ENCODE measurements at places on chromosomes 5 and 9. TPM values are rescaled to one million over a fixed set of nuclear protein-coding genes. Genes with fewer than 3 reads are reported as not detected.
A peak's percentile ranks its signal among the peaks of the same experiment; 100 is the strongest.

The CHD1 gene
- total RNA-seq = 64.9 TPM

The ACTBL2 gene
- total RNA-seq = not detected

The SMIM27 gene
- 33.5 TPM for total RNA-seq

The HRH2 gene
- total RNA-seq = 8.0 TPM

The C1QTNF3 gene
- 5.4 TPM for total RNA-seq

The NRARP gene
- total RNA-seq = 2.7 TPM

The WHRN gene
- total RNA-seq = 46.0 TPM

The SEC16A gene
- total RNA-seq = 78.5 TPM

The HRCT1 gene
- total RNA-seq = not detected

The PTGES gene
- not detected for total RNA-seq

The RLN2 gene
- total RNA-seq = 4.6 TPM

GRCh38 chr9:106976772-106977171, 113.8 kb downstream of the ZNF462 start:
- DNase-seq = no peak

GRCh38 chr5:109614301-109614700, 75.4 kb upstream of the MAN2A1 start:
- DNase-seq = no peak

- no peak for DNase-seq
Observed at GRCh38 chr5:181105391-181106025, 25.5 kb downstream of the OR2V1 start.

- DNase-seq = no peak
Observed at GRCh38 chr9:99628285-99628684, 193.4 kb upstream of the NR4A3 start.

- DNase-seq = no peak
Observed at GRCh38 chr9:97186493-97186892, 121.0 kb upstream of the CCDC180 start.

GRCh38 chr5:116271446-116272025, 186.7 kb downstream of the COMMD10 start:
- DNase-seq = no peak

GRCh38 chr9:104900324-104900723, 27.6 kb downstream of the ABCA1 start:
- no peak for DNase-seq

DNA sequence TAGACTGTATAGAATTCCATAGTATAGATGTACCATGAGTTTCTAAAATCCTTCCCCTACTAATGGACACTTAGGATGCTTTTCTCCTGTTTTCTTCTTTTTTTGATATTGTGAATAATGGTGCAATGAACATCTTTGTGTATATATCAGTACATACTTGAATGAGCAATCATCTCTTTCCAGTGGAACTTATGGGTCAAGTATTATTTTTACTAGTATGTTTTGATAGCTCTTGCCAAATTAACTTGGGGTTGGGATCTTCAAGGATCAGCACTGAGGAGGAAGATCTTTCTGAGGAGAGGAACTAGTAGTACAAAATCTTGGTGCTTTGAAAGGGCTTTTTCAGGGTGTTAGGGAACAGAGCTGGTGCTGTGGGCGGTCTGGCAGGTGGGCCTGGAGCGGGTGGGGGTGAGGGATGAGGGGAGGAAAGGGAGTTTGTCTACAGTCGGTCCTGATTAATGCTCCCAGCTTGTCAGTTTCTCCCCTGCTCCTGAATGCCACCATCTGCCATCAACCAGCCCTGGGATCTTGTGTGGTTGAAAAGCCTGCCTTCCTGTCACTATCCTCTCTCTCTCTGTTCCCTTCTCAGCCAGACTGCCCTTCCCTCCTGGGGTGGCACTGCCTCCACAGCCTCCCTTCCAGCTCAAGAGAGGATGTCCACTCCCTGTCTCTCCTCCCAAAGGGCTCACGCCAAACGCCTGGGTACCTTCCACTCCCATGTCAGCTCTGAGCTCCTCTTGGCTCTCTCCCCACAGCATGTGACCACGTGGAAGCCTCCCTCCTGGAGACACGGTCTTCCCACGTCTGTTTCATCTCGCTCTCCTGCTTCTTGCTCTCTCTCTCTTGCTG, 185.9 kb downstream of the DAB2IP start:
- DNase-seq = no peak

DNA sequence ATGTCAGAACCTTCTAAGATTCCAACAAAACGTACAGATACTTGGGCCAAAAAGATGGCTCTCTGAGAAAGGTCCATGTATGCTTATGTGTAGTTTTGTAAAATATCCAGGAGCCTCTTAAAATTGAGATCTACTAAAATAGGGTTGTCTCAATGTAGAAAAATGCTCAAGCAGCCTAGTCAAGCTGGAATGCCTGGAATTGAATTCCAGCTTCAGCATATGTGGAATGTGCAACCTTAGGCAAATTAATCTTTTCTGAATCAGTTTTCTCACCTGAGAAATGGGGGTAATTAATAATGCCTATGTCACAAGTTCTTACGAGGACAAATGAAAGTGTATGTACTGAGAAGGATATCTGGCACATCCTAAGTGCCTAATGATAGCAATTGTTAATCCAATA, 662.4 kb downstream of the DTWD2 start:
- DNase-seq = no peak

GRCh38 chr9:120909904-120910303, 16.7 kb downstream of the TRAF1 start:
- peak; percentile 35 for DNase-seq

GRCh38 chr9:34545497-34545896, 22.7 kb upstream of the ENHO start:
- no peak for DNase-seq

DNA sequence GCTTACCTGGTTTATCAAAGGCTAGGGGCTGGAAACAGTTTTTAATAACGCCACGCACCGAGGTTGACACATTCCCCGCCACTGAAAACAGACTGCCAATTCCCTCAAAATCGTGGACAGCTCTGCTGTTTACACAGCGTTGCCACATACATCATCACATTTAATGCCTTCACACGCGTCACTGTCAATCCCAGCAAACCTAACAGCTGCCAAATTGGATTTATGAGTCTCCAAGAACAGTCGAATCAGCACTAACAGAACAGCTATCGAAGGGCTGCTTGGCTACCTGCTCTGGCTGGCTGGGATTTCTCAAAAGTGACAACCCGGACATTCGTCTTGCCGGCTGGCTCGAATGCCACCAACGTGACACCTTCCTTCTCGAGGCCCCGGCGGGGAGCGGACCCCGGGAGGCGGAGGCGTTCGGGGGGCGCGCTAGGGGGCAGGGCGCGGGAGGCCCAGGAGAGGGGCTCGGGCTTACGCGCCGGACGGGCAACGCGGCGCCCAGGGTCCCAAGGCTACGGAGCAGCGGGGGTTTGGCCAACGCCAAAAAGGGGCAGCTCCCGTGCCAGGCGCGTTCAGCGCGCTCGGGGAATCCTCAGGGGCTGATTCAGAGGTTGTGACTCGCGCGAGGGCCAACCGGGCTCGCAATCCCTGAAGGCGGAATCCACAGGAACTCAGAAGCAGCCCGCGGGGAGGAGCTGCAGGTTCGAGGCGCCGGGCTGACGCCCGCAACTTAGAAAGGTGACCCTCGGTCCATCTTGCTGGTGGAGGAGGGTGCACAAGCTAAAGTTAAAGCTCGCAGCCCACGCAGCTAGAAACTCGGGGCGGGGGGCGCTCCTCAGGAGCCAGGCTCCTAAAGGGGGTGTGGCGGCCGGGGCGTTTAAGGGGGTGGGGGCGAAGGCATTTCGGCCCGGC, 1.2 kb downstream of the CDC14B start:
- DNase-seq = no peak

DNA sequence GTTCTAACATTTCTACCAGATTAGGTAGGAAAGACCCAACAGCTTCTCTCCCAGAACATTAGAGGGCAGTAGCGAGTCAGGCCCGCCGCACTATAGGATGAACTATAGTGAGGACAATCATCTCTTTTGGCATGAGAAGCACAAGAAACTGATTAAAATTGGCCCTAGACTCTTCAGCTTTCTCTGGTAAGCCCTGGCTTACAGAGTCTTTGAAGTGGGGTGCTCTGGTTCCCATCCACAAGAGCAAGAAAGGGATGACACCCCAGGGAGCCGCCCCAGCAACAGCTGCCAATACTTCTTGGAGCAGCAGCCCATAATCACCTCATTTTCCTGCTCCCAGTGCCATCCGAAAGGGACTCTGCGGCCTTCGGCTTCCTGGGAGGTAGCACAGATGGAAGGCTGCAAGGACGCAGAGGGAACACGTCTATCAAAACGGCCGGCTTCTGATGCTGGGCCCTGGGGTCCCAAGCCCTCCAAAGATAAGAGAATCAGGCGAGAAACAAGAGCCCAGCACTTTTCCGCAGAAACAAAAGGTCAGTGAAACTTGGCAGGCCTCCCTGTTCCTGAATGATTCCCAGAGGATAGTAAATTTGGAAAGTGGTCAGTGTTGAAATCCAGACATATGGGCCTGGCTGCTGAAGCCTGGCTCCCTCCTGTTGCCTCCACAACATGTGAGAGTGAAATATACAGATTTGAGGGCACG, 69.3 kb downstream of the HSD17B3 start:
- peak; percentile 20 for DNase-seq

DNA sequence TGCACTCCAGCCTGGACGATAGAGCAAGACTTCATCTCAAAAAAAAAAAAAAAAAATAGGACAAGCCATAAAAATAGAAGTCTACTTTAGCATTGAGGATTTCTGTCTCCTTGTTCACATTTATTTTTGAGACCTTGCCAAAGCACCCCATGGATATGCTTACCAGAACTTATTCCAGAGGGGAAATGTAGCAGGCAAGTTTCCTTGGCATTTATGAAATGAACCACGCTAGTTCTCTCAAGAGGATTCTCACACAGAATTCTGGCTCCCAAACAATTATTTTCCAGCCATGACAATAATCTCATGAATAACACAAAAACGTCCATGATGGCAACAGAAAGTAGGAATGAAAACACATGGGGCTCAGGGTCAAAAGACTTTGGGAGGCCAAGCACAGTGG, 23.4 kb upstream of the GPX8 start:
- DNase-seq = no peak

- DNase-seq = no peak
Observed at GRCh38 chr9:94993160-94993820, 266.8 kb downstream of the AOPEP start.

- DNase-seq = no peak
Observed at GRCh38 chr9:14179449-14179848, 134.5 kb downstream of the NFIB start.

GRCh38 chr5:97501965-97502305, 318.9 kb upstream of the RIOK2 start:
- no peak for DNase-seq
